ENCODE measurements at places on chromosomes 16 and 17.

DNA sequence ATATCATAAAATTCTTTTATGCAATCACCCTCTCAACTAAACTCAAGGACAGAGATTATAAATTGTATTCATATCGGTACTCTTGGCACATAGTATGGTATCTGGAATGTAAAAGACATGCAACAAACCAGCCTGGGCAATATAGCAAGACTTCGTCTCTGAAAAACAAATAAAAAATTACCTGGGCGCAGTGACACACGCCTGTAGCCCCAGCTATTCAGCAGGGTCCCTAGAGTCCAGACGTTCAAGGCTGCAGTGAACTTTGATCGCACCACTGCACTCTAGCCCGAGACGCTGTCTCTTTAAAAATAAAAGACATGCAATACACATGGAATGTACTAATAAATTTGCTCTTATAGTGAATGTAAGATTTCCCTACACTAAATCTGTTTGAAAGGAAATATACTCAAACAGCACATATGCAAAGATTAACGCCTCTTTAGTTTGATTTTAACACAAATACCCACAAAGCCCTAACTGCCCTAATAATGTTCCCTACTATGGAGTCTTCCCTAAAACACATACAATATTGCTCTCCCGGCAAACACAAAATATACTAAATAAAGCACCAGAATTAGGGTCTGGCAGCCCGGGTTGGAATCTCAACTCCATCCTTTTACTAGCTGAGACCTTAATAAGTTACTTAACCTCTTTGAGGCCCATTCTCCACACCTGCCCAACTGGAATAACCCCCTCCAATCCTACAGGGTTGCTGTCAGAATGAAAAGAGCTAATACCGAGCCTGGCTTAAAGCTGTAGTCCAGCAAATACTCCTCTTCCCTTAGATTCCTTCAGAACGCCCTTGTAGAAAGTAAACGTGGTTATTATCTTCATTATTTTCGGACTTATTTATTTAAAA lies 1.2 kb downstream of the ABCA5 start:
- no peak for DNase-seq

- DNase-seq, result no peak
Measured at GRCh38 chr17:50884439-50885311, 18.5 kb upstream of the TOB1 start.

DNA sequence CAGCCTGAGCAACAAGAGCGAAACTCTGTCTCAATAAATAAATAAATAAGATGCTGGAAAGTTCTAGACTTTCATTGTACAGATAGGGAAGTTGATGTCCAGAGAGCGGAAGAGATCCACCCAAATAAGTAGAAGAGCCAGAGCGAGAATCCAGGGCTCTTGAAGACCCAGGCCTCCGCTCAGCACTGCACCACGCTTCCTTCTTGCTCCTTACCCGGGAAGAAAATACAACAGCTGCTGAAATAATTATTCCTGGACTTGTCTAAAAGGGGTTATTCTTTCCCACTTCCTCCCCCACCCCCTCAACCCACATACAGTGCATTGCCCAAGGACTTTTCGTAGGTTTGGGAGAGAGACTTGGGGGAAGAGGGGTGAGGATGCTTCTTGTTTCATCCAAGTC lies 26.7 kb downstream of the CDK5RAP3 start:
- no peak for DNase-seq

- no peak for DNase-seq
Measured at GRCh38 chr16:1876468-1876867, 4.5 kb upstream of the MEIOB start.

- peak; percentile 30 for DNase-seq
Measured at GRCh38 chr17:3845291-3845620, 790 bp downstream of the NCBP3 start.

DNA sequence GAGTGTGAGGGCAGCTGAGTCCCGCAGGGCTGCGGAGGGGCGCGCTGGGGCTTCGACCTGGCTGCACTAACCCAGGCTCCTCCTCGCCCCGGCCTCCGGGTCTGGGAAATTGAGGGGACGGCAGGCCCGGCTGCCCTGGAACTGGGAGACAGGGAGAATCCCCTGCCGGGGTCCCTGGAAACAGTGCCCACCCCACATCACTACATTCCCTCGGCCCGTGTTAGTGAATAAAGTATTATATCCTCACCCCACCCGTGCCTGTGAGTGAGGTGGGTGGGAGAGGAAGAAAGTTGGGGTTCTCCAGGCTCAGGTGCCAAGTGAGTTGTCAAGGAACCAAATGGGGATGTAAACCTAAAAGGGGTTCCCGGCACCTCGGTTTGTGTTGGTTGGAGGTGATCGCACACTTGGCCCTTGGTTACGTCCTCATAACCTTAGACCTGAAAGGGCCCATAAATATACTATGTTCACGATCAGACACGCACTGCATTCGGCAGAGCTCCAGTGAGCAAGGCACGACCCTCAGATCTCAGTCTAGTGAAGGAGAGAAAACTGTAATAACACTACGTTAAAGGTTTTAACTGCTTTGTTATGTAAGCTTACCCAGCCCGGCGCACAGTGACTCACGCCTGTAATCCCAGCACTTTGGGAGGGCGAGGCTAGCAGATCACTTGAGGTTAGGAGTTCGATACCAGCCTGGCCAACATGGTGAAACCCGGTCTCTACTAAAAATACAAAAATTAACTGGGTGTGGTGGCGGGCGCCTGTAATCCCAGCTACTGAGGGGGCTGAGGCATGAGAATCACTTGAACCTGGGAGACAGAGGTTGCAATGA lies 11.2 kb downstream of the ZNF771 start:
- DNase-seq, result no peak

DNA sequence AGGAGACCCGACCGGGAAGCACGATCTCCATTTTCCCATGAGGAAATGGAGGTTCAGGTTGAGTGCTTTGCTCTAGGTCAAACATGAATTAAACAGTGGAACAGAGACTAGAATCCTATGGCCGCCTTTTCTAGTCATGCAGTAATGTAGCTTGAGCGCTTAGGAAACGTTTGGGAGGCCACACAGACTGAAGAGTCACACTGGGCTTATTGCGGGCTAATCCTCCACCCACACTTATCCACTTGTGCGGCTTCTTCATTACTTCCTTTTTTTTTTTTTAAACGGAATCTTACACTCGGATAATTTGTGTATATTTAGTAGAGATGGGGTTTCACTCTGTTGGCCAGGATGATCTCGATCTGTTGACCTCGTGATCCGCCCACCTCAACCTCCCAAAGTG lies 26.0 kb downstream of the CACNG3 start:
- DNase-seq, result no peak

DNA sequence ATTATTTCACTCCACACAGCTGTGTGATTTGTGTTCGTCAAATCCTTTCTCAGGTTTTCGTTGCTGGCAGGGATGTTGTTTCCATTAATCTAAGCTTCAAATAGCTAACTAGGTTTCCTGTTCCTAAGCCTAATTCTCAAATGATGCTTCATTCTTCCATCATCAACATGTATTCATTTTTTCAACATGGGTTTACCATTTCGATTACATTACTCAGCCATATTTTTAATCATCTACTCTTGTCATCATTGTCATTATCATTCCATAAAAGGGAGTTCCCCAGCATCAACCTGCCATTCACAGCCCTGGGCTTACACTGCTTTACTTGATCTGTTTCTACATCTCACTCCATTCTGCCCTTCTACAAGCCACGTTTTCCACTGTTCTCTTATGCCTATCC lies 33.3 kb upstream of the ANKFN1 start:
- DNase-seq, result no peak

GRCh38 chr17:12510535-12510934 lies 155.2 kb upstream of the MYOCD start:
- DNase-seq, result peak; percentile 44

GRCh38 chr16:75294773-75295459 lies 43.5 kb upstream of the BCAR1 start:
- no peak for DNase-seq

- no peak for DNase-seq
Measured at GRCh38 chr16:87407511-87408112, 15.5 kb downstream of the MAP1LC3B start.

GRCh38 chr16:67914758-67915495 lies 16.7 kb downstream of the CTRL start:
- DNase-seq, result no peak

- peak; percentile 3 for DNase-seq
Measured at GRCh38 chr16:23286131-23286532, 16.0 kb upstream of the SCNN1B start.

DNA sequence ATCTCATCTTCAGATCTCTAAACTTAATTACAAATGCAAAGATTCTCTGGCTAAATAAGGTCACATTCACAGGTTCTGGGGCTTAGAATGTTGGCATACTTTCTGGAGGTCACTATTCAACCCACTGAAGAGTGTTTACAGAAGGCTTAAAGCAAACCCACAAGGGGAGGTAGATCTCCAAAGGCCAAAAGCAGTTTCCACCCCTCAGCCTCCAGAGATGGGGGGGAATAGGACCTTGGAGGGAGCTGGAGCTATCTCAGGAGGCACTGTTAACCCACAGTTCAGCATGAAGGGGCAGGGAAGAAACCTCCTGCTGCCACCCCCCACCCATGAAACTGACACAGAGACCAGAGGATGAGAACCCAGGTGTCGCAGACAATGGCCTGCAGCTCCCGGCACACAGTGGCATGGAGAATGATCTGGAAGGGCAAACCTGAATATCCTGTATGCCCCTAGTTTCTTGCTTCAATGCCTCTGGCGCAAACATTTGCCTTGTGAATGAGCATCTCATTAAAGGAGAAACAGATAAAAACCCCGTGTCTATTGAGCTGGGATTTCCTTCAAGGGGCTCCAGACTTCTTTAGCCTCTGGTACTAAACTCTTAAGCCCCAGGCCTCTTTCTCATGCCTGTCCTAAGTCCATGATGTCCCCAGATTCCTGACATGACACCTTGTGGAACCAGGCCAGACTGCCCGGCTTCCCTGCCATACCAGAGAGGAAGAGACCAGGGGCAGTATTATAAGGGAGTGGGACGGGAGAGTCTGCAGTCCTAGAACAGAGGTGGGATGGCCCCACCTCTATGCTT lies 103.1 kb upstream of the CDH5 start:
- DNase-seq, result no peak

- no peak for DNase-seq
Measured at GRCh38 chr16:19127205-19127604, 13.4 kb downstream of the ITPRIPL2 start.

- DNase-seq, result peak; percentile 70
Measured at GRCh38 chr17:35568561-35568960, 7.9 kb upstream of the SLFN14 start.

DNA sequence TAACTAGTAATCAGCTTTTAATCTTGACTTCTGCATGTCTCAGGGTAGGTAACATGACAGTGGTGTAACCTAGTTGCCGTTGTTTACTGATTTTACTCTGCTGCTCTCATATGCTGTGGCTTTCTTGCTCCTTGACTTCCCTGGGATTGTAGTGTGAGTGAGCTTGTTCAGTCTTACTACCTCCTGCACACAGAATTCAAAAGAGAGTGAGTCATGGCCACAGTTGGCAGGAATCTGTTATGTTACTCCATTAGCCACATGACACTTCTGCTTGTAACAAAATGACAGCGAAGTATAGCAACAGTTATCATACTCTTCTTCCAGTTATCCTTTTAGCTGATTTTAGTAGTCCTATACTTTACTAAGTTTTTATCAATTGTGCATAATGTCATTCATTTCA lies 18.8 kb downstream of the TNRC6A start:
- DNase-seq, result peak; percentile 96

DNA sequence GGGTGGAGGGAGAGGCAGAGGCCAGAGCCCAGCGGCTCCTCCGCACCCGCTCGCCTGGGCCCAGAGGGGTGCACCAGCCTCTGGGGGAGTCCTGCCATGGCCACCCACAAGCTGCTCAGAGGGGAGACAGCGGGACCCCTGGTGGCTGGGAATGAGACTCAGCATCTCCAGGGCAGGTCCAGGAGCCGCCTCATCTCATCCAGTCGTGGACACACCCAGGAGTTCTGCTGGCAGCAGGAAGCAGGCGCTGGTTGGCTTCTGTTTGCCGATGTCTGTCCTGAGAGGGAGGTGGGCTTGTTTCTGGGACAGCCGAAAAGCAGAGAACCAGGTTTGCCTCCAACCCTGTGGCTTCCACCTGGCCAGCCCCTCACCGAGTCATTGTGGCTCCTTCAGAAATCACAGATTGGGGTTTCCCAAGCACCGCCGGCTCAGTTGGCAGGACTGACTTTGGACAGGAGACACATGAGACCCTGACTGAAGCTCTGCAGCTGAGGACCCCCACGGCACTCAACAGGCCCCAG lies 49.6 kb upstream of the ENPP7 start:
- no peak for DNase-seq

GRCh38 chr16:48291303-48291702 lies 44.0 kb upstream of the ABCC11 start:
- peak; percentile 38 for DNase-seq

DNA sequence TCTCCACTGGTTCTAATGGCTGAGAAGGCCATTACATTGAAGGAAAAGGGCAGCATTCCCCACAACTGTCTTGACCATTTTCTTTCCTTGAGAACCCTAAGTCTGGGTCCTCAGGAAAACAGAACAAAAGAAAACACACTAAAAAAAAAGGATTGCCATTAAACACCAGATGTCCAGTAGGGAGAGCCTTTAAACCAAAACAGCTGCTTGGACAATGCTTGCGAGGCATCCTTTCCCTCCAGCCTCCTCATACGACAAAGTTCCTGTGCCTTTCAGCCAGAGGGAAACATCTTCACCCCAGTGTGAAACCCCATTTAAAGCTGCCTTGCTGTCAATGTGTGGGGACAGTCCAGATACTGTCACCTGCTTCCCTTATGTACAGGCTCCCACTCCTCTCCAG lies 74.3 kb downstream of the MMD start:
- no peak for DNase-seq

GRCh38 chr16:25443994-25444393 lies 186.3 kb upstream of the ZKSCAN2 start:
- no peak for DNase-seq

DNA sequence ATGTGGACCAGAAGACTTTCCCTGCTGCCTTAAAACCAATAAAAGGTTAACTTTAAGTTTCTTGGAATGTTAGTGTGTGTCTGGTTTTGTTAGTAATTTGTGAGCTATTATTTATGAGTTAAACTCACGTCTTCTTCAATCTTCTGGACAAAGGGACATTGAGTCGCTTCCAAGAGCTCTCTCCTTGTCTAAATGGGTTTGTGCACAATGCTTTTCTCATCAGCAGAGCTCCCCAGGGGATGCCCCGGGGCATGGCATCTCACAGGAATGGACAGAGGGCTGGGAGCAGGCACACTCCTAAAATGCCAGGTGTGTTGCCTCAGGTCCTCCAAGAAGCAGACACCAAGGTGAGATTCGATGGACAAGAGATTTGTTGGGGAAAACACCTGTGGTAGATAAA lies 90.5 kb downstream of the RGS9 start:
- DNase-seq, result no peak
